ENCODE measurements at places on chromosomes 12 and 14.

DNA sequence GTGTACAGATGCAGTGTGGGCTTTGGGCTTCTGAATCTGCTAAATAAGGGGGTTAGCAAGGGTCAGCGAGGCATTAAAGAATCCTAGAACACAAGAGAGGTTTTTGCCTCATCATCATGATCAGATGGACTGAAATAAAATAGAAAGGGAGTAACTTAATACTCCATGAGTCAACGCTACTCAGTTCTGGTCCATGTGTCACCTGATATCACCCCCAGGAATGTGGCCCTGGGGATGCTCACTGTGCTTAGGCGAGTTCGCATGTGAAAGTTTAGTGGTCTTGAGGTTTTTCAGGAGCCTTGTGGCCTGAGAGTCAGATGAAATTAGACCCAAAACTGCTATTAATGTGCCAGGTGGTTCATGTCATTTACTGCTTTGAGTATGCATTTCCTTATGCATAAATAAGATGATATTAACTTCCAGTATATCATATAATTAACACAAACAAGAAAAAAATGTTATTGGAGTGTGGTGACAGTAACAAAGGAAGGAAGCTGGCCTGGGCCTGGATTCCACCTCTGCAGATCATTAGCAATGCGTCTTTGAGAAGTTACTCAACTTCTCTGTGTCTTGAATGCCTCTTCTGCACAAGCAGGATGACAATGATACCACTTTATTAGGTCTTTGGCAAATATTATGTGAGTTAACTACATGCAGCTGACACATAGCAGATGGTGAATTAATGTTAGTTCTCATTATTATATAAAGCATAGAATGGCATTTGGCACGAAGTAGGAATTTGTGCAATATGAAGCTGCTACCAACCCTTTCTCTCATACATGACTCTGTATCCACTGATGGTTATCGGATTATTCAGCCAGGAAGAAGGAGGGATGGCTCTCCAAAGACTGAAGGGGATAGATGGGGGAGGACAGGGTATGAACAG is 1272.6 kb downstream of the AACS start:
- no peak for DNase-seq

DNA sequence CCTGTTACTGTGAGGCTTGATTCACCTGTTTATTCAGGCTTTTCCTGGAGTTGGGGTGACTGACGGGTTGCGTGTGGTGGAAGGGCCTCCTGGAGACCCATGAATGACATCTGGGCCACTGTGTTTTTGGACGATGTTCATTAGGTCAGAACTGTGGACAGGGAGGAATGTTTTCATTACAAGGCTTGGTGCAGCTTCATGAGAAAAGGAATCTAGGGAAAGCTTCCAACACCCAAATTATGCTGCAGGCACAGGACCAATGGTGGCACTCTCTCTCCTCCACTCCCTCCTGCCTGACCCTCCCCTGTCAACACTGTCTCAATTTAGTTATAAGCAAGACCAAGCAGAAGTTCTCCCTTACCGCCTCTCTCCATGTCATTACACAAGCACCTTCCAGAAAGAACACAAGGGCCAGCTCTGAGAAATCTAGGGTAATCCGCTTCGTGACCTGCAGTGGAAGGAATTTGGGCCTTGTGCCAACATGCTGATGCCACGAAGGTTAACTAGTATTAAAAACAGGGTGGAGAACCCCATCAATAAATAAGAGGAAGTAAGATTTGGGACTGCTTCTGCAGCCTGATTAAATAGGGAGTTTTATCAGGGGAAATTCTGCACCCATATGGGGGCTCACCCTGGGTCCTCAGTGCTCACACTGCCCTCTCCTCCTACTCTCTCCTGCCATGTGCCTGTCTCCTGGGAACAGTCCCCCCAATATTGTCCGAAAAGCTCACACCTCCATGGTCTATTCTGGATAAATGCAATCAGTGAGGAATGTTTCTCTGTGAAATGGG is 200.3 kb downstream of the KTN1 start:
- no peak for DNase-seq

DNA sequence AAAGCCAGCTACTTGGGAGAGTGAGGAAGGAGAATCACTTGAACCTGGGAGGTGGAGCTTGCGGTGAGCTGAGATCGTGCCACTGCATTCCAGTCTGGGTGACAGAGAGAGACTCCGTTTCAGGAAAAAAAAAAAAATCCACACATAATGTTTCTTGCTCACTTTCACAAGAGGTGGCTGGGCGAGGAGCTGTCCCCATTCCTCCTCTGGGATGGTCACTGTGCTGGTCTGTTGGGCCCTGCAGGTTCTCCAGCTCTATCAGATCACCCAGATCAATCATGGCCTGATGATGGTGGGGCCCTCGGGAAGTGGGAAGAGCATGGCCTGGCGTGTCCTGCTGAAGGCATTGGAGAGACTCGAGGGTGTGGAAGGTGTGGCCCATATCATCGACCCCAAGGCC is 47.3 kb downstream of the DYNC1H1 start:
- DNase-seq, result no peak

DNA sequence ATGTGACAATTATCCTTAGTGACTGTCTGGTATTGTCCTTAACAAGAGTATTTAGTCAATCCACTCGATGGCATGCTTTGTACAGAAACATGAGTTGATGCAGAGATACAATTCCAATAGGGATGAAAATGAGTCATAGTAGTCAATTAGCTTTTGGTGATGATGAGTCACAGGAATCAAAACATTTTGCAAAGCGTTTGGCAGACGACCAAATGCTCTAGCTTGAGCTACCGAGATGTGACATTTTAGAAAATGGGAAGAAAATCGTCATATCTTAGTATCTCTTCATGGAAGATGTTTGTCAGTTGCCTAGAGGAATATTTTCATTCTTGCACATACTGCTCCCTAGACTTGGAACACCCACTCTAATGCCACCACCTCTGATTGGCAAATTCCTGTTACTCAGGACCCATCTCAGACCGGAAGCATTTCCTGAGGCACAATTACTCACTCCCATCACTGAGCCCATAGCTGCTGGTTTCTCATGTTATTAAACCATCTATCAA is 95.0 kb downstream of the LMNTD1 start:
- no peak for DNase-seq

GRCh38 chr12:124870515-124870914 is 6.9 kb upstream of the SCARB1 start:
- no peak for DNase-seq

GRCh38 chr14:65949711-65950516 is 536.3 kb upstream of the CCDC196 start:
- DNase-seq, result no peak

- DNase-seq, result no peak
Measured at GRCh38 chr14:96176811-96177211, 27.8 kb upstream of the BDKRB2 start.

GRCh38 chr14:103031566-103031911 is 25.8 kb downstream of the CDC42BPB start:
- no peak for DNase-seq

DNA sequence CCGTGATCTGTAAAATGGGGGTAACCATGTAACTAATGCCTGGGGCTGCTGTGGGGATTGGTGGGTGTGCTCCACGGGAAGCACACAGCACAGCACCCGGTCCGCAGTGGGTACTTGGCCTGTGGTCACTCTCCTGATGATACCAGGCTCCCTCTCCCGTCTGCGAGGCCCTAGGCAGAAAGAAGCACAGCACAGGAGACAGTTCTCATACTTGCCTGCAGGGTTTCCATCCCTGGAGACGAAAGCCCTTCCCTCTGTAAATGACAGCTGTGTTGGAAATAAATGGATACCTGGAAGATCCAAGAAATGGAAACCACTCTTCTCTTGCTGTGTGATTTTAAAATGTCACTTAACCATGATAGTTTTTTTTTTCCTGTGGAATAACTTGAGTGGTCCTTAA is 7.9 kb upstream of the PRMT8 start:
- DNase-seq, result no peak

DNA sequence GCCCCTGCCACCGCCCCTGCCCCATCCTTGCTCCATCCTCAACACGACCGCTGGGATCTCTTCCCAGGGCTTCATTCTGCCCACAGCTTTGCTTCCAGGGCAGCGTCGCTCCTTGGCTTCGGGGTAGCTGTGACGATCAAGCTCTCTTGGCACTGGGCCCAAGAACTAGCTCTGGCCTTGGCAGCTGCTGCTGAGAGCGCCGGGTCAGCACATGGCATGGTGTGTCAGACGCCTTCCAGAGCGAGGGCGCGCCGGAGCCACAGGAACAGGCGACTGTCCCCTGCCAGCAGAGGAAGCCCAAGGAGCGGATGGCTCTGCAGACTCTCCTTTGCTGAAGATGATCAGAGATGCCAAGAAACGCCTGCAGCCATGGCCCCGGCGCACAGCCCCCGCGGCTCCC is 15.9 kb downstream of the RAB35 start:
- DNase-seq, result no peak

- no peak for DNase-seq
Measured at GRCh38 chr14:103552011-103552845, 10.2 kb downstream of the BAG5 start.

All from T-cell (primary cell).